ENCODE measurements at places on chromosomes 2 and 18. TPM values are rescaled to one million over a fixed set of nuclear protein-coding genes. Genes with fewer than 3 reads are reported as not detected.

Gene TGOLN2
- 89.3 TPM for total RNA-seq

Gene PREB
- 47.5 TPM for total RNA-seq

Gene LDLRAD4
- total RNA-seq, result 33.1 TPM

Gene SERPINB10
- total RNA-seq, result not detected

Gene CD226
- 1.3 TPM for total RNA-seq

Gene ADAM23
- total RNA-seq, result 7.6 TPM

Gene RPRM
- total RNA-seq, result 1.1 TPM

Gene SNORC
- total RNA-seq, result 0.12 TPM

Gene HOXD4
- 0.52 TPM for total RNA-seq

Gene NBAS
- total RNA-seq, result 39.1 TPM

Gene SH2D6
- total RNA-seq, result not detected

Gene KIF3C
- 3.5 TPM for total RNA-seq

Gene POMC
- total RNA-seq, result 9.0 TPM

Gene SLC23A3
- total RNA-seq, result 0.33 TPM

Gene UGT1A3
- total RNA-seq, result not detected

Gene DAPL1
- not detected for total RNA-seq

Gene WDR54
- 0.67 TPM for total RNA-seq

Gene ASPRV1
- 0.33 TPM for total RNA-seq

Gene DNAH7
- 0.16 TPM for total RNA-seq

Gene HOXD3
- not detected for total RNA-seq

Gene POTEJ
- total RNA-seq, result not detected

Gene PAX8
- total RNA-seq, result 1.2 TPM

Gene PRLH
- not detected for total RNA-seq

Gene HRH4
- total RNA-seq, result not detected

Gene LINC00305
- not detected for total RNA-seq

Gene CD8B2
- total RNA-seq, result not detected

Gene ARHGEF4
- total RNA-seq, result 3.5 TPM

Gene C1GALT1C1L
- 2.1 TPM for total RNA-seq

Gene RAX
- not detected for total RNA-seq

Gene NAGK
- 30.4 TPM for total RNA-seq

Gene TMBIM1
- total RNA-seq, result 225 TPM

Gene HOXD11
- total RNA-seq, result not detected

Gene SH3BP4
- 34.5 TPM for total RNA-seq

Gene LRRC30
- total RNA-seq, result not detected

Gene PPP3R1
- total RNA-seq, result 18.4 TPM

Gene HPCAL1
- total RNA-seq, result 35.5 TPM

Gene M1AP
- not detected for total RNA-seq

Gene TXNL4A
- total RNA-seq, result 20.8 TPM

Gene IL1A
- total RNA-seq, result not detected

Gene CIDEA
- 0.82 TPM for total RNA-seq

Gene POTEI
- total RNA-seq, result 3.2 TPM

Gene ECEL1
- not detected for total RNA-seq

Gene ARHGEF33
- 1.0 TPM for total RNA-seq

Gene MYO1B
- 11.6 TPM for total RNA-seq

Gene AQP12A
- total RNA-seq, result not detected

Gene CAPN14
- total RNA-seq, result 0.16 TPM

Gene FHOD3
- 114 TPM for total RNA-seq

Gene TMEM131
- total RNA-seq, result 20.7 TPM

Gene ABHD1
- total RNA-seq, result 0.90 TPM

Gene ARHGAP15
- total RNA-seq, result 6.9 TPM

Gene SCN2A
- 0.39 TPM for total RNA-seq

Gene GCA
- total RNA-seq, result 14.3 TPM

Gene CTLA4
- 0.35 TPM for total RNA-seq

Gene NYAP2
- total RNA-seq, result not detected

Gene CAVIN2
- 263 TPM for total RNA-seq

Data from right atrium auricular region (tissue), 2 donors.